ENCODE measurements at places on chromosomes 5 and 9. TPM values are rescaled to one million over a fixed set of nuclear protein-coding genes. Genes with fewer than 3 reads are reported as not detected.

Gene MYMK
- 1.1 TPM for total RNA-seq

Gene FOXD4L3
- total RNA-seq = 0.86 TPM

Gene GPR107
- 35.2 TPM for total RNA-seq

Gene SLC36A3
- total RNA-seq = not detected

Gene LCN6
- total RNA-seq = not detected

Gene C5orf22
- total RNA-seq = 54.0 TPM

Gene ADGRD2
- not detected for total RNA-seq

- DNase-seq = no peak
- no peak overlapping the region for H3K27ac ChIP-seq
- H3K27me3 ChIP-seq = no peaks in the 10 kb centered on the region
Measured at GRCh38 chr5:132457371-132458225, 33.0 kb downstream of the IRF1 start.

GRCh38 chr9:84697042-84697441 lies 27.5 kb downstream of the NTRK2 start:
- H3K36me3 ChIP-seq = no peaks in the 10 kb centered on the region
- peaks cover 3% of the 10 kb centered on the region for H3K27me3 ChIP-seq
- H3K4me1 ChIP-seq = no peaks in the 10 kb centered on the region

GRCh38 chr5:157870837-157871834 lies 12.2 kb upstream of the CLINT1 start:
- H3K36me3 ChIP-seq = no peaks in the 10 kb centered on the region

DNA sequence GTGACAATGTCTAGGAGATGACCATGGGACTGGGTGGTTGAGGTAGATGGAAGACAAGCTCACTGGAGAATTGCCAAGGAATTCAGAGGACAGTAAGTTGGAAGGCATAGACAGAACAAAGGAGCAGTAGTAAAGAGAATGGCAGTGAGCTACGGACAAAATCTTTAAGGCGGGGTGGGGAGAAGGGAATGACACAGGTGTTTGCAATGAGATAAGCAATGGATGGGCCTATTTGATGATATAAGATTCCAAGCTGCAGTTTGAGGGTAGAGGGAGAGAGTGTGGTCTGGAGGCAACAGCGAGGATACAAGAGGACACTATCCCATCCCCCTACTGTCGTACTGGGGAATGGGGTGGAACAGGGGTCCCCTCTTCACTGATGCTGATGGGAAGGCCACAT lies 14.4 kb downstream of the PTTG1 start:
- no peak for DNase-seq
- no peaks in the 10 kb centered on the region for H3K36me3 ChIP-seq
- H3K4me3 ChIP-seq = no peak overlapping the region
- H3K27ac ChIP-seq = no peak overlapping the region

GRCh38 chr9:8850914-8851313 lies 1051.3 kb upstream of the DMAC1 start:
- H3K4me1 ChIP-seq = peaks cover 43% of the 10 kb centered on the region
- H3K36me3 ChIP-seq = peaks cover 8% of the 10 kb centered on the region
- H3K27ac ChIP-seq = peak overlapping the region; percentile 90
- peak; percentile 82 for DNase-seq
- no peaks in the 10 kb centered on the region for H3K27me3 ChIP-seq

DNA sequence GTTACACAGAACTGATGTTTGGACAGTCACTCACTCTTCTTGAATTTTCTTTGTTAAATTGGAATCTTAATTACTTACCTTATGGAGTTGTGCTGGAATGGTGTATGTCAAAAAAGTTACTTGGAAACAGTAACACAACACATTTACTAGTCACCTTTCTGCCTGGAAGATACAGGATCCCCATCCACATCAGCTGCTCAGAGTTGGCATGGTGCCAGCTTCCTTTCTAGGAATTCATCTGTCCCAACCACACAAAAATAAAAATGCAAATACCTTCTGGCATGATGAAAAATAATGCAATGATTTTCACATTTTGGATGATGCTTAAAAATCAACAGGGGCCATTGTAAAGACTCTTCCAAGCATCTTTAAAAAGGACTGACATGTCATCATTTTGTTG lies 341.5 kb downstream of the TMEM38B start:
- no peak overlapping the region for H3K4me3 ChIP-seq
- DNase-seq = peak; percentile 55
- H3K36me3 ChIP-seq = no peaks in the 10 kb centered on the region
- H3K27ac ChIP-seq = no peak overlapping the region
- 0 out of 2 replicates have a peak, but pooled peaks cover 5% of the 10 kb centered on the region for H3K4me1 ChIP-seq

DNA sequence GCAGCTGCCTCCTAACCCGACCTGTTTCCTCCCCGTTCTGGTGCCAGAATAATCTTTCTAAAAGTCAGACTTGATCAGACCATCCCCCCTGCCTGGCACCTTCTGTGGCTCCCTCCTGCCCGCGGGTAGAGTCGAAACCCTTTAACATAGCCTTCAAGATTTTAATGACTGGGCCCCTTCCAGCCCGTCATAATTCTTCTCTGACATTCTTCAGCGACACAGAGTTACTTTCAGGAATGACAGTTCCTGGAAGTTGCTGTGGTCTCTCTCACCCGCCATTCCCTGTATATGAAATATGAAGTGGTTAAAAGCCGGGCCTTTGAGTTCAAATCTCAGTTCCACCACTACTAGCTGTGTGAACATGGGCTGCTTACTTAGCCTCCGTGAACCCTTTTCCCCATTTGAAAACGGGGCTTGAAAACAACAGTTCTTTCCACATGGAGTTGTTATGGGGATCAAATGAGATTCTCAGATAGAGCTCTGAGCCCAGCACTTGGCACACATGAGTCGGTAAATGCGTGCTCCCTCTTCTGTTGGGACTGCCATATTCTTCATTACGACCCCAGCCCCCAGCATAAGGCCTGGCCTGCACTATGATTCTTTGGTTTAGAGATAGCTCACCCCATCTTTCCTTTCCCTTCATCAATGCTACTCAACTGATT lies 737 bp downstream of the NANS start:
- peak overlapping the region; percentile 75 for H3K27ac ChIP-seq
- peak; percentile 18 for DNase-seq
- no peaks in the 10 kb centered on the region for H3K4me1 ChIP-seq
- no peaks in the 10 kb centered on the region for H3K27me3 ChIP-seq
- H3K36me3 ChIP-seq = peaks cover 8% of the 10 kb centered on the region
- H3K4me3 ChIP-seq = peak overlapping the region; percentile 94

DNA sequence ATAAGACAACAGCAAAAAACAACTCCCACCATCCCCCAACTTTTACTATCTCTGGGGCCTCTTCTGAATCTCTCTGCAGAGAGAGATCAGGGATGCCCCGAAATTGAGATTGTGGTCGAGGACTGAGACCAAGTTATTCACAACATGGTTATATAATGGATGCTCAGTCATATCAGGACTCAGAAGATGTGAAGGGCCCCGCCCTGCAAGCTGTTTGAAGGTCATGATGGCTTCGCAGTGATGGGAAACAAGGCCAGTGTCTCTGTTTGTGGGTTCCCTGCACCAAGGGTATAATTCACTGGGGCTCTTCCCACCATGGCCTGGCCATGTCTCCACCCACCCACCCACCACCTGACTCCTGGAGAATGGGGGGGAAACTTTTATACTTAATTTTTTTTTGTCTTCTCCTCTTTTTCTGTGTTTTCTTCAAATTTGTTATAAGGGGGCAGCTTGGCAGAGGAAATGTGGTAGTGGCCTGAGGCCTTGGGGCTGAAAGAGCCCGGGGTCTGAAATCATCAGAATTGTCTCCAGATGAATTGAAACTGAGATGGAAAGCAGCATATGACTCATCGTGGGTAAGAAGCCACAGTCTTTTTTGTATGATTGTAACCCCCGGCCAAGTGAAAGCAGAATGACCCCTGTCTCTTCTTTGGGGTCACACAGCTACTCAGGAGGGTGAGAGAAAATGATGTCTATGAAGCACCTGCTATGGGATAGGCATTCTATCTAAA lies 15.0 kb upstream of the TEX48 start:
- no peaks in the 10 kb centered on the region for H3K27me3 ChIP-seq
- H3K4me1 ChIP-seq = peaks cover 6% of the 10 kb centered on the region
- H3K4me3 ChIP-seq = no peak overlapping the region
- no peak for DNase-seq
- H3K27ac ChIP-seq = no peak overlapping the region
- no peaks in the 10 kb centered on the region for H3K36me3 ChIP-seq

GRCh38 chr5:148774313-148774712 lies 52.1 kb upstream of the ADRB2 start:
- no peak overlapping the region for H3K27ac ChIP-seq
- no peaks in the 10 kb centered on the region for H3K4me1 ChIP-seq
- DNase-seq = no peak
- no peaks in the 10 kb centered on the region for H3K36me3 ChIP-seq
- peaks cover 8% of the 10 kb centered on the region for H3K27me3 ChIP-seq
- H3K4me3 ChIP-seq = no peak overlapping the region

- H3K4me3 ChIP-seq = no peak overlapping the region
- H3K27me3 ChIP-seq = no peaks in the 10 kb centered on the region
- H3K4me1 ChIP-seq = peaks cover 8% of the 10 kb centered on the region
- H3K27ac ChIP-seq = no peak overlapping the region
- no peak for DNase-seq
- H3K36me3 ChIP-seq = no peaks in the 10 kb centered on the region
Measured at GRCh38 chr9:13645557-13645956, 366.1 kb upstream of the MPDZ start.

- no peak overlapping the region for H3K27ac ChIP-seq
- H3K4me1 ChIP-seq = peaks cover 41% of the 10 kb centered on the region
- DNase-seq = no peak
- H3K36me3 ChIP-seq = no peaks in the 10 kb centered on the region
- no peaks in the 10 kb centered on the region for H3K27me3 ChIP-seq
Measured at GRCh38 chr9:131676431-131676972, 63.4 kb downstream of the RAPGEF1 start.

GRCh38 chr5:44809956-44810420 lies 1.2 kb downstream of the MRPS30 start:
- H3K27me3 ChIP-seq = no peaks in the 10 kb centered on the region
- H3K36me3 ChIP-seq = peaks cover 39% of the 10 kb centered on the region
- DNase-seq = no peak
- H3K4me1 ChIP-seq = peaks cover 3% of the 10 kb centered on the region
- peak overlapping the region; percentile 79 for H3K27ac ChIP-seq
- H3K4me3 ChIP-seq = peak overlapping the region; percentile 91

DNA sequence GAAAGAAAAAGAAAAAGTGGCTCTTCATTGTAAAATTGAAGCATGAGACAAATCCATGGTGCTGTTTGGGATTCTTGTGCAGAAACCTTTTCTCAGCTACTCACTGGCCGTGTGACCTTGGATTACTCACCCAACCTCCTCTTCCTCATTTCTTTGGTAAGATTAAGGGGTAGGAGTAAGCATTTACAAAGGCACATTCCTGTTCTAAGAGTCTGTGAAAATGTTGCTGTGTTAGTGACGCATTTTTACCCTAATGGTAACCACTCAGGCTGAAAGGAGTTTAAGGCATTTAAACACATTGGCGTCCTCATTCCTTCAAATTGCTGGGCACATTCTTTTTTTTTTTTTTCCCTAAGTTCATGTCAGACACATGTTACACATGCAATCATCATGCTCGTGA lies 4.3 kb downstream of the RAI14 start:
- no peak overlapping the region for H3K27ac ChIP-seq
- H3K4me1 ChIP-seq = no peaks in the 10 kb centered on the region
- H3K36me3 ChIP-seq = peaks cover 17% of the 10 kb centered on the region
- DNase-seq = no peak

DNA sequence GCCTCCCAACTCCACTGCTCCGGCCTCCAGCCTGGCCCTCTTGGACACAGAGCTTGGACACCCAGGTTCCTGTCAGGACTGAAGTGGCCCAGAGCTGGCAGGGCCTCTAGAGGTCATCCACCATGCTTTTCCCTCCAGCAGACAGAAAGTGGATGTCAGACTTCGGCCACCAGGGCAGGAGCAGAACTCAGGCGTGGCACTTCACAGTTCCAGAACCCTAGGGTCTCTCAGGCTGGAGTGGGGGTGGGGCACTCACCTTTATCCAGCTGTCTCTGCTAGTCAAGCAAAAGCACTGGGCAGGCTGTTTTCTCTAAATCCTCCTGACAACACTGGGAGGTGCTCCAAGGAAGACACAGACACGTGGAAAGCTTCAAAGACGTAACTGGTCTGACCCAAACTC lies 35.6 kb upstream of the N4BP3 start:
- no peaks in the 10 kb centered on the region for H3K36me3 ChIP-seq
- H3K27ac ChIP-seq = peak overlapping the region; percentile 40
- DNase-seq = peak; percentile 86
- no peaks in the 10 kb centered on the region for H3K27me3 ChIP-seq
- peaks cover 22% of the 10 kb centered on the region for H3K4me1 ChIP-seq

DNA sequence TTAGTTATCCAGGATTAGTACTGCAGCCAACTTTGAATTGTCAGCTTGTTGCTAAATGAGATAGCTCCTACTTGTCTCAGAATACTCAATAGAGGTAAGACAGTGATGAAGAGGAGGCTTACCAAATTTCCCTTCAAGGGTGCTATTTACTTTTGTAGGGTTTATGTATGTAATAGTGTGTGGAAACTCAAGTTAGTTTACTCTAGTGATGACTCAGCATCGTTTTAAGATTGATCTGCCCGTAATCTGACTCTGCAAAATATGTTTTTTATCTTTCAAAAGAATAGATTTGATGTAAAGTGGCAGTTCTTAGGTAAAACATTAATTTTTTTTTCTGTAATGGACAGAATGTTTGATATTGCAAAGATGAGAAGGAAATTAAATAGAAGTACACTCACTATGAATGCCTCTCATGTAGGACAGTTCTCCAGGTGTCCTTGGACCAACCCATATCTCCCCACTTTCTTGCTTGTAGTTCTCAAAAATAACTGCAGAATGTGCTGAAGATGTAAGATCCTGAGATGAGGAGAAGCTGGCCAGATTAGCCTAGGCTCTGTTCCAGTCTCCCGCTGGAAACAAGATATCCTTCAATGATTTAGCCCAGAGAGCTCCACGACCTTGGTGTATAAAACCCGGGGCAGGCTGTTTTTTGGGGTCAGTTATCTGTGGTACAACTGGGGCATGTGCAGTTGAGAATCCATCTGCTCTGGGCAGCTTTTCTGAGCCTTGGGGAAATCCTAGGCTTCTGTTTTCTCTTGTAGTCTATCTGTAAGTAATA lies 24.4 kb upstream of the MROH2B start:
- H3K36me3 ChIP-seq = no peaks in the 10 kb centered on the region
- H3K27me3 ChIP-seq = 0 out of 2 replicates have a peak, but pooled peaks cover 3% of the 10 kb centered on the region
- DNase-seq = no peak
- H3K4me3 ChIP-seq = no peak overlapping the region
- H3K4me1 ChIP-seq = no peaks in the 10 kb centered on the region
- no peak overlapping the region for H3K27ac ChIP-seq

DNA sequence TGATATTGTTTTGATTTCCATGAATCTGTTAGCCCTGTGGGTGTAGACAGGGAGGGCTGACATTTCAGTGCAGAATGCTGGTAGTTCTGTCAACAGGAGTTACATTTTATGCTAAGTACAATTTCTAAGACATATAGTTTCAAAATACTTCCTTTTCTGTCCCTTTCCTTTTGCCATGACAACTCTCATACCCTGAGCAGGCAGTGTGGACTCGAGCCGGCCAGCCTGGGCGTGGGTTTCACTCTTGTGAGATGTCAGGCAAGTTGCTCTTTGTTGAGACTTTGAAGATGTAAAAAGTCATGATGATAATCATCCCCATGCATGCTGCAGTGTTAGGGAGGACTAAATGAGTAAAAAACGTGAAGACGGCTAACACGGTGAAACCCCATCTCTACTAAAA lies 197.9 kb downstream of the CFAP90 start:
- no peaks in the 10 kb centered on the region for H3K27me3 ChIP-seq
- H3K36me3 ChIP-seq = no peaks in the 10 kb centered on the region
- no peaks in the 10 kb centered on the region for H3K4me1 ChIP-seq
